Renal pelvis (tissue), 12 donors: ENCODE measurements at places on chromosomes 3 and 15.

- no peak for DNase-seq
These were observed 32.7 kb upstream of the OSTN start for GRCh38 chr3:191166368-191166767.

GRCh38 chr15:69530991-69531664 is 78.5 kb downstream of the RPLP1 start:
- no peak for DNase-seq

DNA sequence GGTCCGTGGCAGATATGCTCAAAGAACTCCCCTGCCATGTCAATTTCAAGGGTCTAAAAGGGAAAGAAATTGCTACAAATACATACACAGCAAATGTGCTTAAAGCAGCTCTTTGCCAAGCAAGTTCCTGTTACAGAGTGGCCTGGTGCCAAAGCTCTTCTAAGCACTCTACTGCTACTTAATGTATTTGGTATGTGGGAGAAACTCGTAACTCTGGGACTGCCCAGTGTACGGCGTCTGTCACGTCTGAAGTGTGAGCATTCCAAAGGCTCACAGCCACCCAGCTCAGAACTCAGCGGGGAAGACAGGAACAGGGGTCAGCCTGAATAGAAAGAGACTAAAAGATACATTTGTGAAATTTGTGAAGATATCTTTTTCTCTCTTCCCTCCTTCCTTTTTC is 54.6 kb downstream of the RBMS3 start:
- DNase-seq: peak; percentile 92

- no peak for DNase-seq
These were observed 302.9 kb upstream of the DPPA4 start for GRCh38 chr3:109640146-109640652.

DNA sequence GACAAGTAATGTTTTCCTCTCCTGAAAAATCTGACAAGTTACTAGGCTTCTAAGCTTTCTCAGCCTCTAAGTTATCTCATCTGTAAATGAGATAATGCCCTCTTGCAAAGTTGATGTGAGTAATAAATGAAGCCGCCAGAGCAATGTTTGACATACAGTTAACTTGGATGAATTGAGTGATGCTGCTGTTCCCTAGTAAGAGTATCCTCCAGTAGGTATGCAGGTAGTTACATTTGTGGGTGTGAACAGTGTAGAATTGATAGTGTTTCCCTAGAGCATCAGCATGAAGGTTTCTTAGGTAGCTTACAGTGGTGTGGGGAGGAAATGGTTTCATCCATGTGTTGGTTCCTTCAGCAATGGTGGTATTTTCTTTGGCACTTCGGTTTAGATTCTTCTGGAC is 3.4 kb downstream of the ATP2C1 start:
- no peak for DNase-seq
